ENCODE measurements at places on chromosomes 3 and 15. TPM values are rescaled to one million over a fixed set of nuclear protein-coding genes. Genes with fewer than 3 reads are reported as not detected.

WWTR1 gene
- 23.3 TPM for polyA plus RNA-seq

TMEM212 gene
- polyA plus RNA-seq, result not detected

TM6SF1 gene
- 2.6 TPM for polyA plus RNA-seq

DPH6 gene
- 10.1 TPM for polyA plus RNA-seq

HAPLN3 gene
- polyA plus RNA-seq, result 2.2 TPM

CD200 gene
- polyA plus RNA-seq, result 8.5 TPM

CNTN6 gene
- polyA plus RNA-seq, result 0.11 TPM

LTK gene
- polyA plus RNA-seq, result 6.7 TPM

CCDC9B gene
- 4.7 TPM for polyA plus RNA-seq
